ENCODE measurements at places on chromosomes 6 and 20.

DNA sequence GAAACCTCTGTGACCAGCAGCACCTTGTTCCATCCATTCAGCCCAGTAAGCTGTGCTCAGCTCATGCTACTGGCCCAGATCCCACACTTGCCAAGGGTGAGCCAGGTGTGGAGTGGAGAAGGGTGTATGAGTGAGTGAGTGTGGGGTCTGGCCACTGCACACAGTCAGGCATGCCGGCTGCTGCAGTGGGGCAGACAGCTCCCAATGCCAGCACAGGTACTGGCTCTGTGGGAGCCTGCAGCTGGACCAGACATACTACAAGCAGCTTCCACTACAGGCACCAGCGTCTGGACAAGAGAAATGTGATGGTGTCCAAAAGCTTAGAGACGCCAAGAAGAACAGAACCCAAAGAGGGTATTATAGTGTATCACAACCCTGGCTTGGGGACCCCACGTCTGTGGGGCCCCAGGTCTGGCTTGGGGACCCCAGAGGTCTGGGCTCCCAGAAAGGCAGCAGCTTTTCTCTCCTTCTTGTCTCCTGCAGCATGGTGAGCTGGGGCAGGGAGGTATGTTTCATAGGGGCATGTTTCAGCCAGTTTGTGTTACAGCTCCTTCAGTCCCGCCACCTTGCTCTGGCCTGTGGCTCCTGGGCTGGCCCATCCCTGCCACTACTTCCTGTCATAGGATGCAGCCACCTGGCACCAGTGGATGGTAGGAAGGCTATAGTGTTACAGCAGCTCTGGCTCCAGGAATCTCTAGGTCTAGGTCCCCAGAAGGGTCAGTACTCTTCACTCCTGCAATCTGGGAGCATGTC is 152.4 kb upstream of the HSF2 start:
- no peak for DNase-seq

DNA sequence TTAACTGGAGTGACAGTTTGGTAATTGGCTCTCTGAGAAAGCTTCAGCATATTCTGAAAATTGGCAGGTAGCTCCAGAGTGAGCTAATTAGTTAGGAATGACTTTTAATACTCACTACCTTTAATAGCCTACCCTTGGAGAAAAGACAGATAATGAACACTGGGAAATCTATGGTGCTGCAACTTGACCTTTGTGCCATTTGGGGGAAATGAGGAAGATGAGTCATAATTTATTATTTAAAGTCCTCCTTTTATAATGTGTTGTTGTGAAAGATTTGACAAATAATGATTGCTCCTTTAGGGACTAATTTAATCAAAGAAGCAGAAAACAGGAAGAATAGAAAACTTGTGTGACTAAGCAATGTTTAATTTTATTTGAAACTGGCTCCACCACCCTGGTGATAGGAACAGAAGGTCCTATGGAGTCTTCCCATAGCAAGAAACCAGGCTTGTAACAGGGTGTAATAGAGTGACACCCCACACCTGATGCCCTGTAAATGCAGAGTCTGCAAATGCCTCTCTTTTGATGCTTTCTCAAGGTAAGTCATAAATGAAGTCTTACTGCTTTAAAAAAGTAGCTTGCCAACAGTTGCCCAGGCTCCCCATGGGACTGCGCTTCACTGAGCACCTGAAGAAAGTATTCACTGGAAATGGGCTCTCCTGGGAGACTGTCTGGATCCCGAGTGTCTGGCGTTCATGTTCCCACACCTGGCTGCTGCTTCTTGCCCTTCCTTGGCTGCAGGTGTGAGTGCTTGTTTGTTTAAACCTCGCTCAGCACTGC is 134.4 kb downstream of the LRRC1 start:
- no peak for DNase-seq

DNA sequence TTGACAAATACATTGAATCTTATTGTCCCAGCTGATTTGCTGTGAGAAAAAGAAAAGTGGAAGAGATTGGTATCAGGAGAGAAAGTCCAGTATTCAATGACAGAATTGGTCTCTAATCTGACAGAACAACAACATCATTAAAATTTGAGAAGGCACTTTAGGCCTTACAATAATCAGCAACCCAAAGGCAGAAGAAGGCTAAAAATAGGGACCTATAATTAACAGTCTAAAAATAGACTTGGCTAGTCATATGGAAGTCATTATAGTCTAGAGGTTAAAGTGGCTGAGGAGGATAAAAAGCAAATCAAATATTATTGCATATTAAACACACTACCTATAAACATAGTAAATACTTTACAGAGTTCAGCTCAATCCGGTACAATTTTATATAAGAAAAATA is 393.6 kb upstream of the JAG1 start:
- DNase-seq = no peak

DNA sequence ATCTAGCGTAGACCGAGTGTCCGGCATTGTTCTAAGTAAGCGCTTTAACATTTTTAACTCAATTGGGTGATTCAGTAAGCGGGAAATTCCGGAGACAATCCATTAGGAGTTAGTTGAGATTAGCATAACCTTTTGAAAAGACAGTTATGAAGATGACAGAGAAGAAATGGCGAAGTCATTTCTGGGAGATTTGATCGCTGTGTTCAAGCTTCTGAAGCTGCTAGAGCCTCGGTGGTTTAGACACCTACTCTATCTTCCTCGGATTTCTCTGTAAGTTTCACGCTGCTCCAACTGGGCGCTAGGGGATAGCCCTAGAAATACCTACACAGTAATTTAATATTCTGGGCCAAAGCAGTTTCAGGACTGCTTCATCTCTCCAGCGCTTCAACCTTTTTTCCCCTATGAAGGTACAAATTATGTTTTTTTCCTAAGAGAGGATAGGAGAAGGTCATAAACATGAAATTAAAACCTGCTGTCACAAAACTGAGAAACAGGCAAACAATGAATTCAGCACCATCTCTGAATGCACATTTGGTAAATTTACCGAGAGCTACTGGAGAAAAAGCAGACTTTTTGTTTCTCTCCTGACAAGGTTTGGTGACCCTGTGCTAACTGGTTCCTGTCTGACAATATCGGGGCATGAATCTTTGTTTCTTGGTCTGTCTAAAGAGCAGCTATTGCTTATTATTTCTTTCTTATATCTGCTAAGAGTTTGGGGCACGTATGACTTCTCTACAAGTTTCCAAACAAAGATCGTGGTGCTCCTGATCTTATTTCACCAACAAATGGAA is 22.4 kb downstream of the ZNF311 start:
- no peak for DNase-seq

DNA sequence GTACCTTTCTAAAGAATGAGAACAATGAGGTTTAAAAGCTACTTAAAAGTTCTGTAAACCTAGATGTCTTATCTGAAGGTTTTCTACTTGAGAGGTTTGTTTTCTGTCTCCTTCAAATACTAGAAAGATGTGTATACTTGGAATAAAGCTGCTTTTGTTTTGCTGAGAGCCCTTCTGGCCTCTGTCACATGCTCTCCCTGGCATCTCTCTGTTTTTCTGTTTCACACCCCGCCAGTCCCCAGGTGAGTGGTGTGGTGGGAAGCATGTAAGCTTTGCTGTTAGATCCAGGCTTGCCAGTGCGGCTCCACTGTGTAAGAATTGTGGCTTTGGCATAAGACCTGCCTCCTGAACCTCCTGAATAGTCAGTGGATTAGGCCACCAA is 56.8 kb downstream of the SNX9 start:
- DNase-seq = no peak

DNA sequence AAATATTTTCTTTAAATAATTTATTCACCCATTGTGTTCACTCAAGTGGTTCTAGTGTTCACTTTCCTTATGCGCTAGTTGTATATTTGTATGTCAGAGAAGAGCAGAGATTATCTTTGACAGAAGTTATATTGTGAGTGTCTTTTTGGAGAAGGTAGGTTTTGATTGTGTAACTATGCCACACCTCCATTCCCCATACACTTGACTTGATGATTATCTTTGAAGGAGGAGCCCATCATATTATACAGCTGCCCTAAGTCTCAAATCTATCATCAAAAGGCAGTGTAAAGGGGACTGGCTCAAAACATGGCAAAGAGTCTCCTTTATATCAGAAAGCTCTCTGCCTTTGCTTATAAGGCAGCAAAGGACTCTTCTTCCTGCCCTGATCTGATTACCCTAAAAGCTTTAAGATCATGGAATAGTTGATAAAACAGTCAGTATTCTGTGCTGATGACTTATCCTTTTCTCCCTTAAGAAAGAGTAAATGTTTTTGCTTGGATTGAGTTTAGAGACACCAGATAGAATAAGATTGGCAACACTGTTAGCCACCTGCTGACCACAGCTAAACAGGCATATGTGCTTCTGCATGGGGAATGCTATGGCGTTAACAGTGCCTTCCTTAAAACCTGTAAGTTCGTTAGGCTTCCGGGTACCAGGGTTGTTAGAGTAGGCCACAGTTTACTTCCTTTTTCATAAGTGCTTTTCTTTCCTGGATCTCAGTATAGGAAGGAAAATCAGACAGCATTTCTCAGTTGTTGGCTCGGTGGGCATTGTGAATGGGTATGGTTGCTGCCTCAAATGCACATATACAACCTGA is 22.6 kb downstream of the TOP1 start:
- no peak for DNase-seq

GRCh38 chr20:47320990-47321805 is 35.3 kb downstream of the ZMYND8 start:
- no peak for DNase-seq

DNA sequence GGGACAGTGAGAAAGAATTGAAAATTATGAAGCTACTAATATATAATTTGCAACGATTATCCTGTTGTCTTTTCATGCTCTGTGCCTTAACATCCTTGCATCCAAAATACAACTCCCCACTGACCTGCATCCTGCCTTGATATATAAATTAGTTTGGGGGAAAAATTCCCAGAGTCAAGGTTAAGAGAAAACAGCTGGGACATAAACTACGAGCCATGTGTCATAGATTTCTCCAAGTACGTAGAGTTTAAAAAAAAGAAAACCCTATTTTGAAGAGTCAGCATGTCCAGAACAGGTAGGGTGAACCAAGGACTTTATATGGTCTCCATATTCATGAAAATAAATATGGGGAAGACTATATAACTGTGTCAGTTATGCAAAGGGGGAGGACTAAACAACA is 123.8 kb upstream of the MARCKS start:
- DNase-seq = no peak

DNA sequence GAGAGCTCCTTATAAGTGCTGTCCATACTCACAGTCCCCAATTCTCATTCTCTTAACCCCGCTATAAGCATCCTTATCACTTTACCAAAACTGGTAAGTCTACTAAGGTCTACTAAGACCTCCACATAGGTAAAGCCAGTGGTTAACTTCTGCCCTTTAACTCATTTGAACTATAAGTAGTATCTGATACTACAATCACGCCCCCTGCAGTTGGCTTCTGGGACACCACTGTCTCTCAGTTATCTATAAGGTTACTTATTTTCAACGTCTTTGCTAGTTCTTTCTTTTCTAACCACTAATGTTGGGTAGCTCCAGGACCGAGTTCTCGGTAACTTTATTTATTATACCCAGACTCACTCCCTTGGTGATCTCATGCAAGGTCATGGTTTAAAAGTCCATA is 142.6 kb downstream of the ARHGAP18 start:
- no peak for DNase-seq

GRCh38 chr20:55668631-55669030 is 336.7 kb downstream of the CBLN4 start:
- DNase-seq = no peak

DNA sequence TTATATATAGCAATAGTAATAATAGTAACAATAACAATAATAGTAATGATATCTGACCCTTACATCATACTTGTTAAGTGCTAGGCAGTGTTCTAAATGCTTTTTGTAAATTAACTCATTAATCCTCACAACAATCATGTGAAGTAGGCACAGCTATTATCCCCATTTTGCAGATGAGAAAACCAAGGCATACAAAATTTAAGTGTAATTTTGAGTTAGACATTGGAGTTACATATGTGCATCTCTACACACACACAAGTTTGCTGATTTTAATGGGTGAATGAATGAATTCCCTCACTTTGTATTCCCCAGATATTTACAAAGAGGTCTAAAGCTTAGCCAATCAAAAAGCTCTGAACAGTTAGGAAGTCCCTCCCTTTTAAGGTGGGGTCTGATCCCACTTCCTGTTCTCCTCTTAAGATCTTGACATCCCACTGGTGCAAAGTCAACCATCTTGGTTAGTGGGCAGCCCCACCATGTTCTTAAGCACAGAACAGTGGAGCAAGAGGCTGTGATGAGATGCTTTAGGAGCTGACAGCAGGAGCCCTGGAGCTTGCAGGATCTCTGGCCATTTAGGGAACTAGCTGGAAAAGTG is 85.3 kb upstream of the FOXP4 start:
- DNase-seq = no peak

DNA sequence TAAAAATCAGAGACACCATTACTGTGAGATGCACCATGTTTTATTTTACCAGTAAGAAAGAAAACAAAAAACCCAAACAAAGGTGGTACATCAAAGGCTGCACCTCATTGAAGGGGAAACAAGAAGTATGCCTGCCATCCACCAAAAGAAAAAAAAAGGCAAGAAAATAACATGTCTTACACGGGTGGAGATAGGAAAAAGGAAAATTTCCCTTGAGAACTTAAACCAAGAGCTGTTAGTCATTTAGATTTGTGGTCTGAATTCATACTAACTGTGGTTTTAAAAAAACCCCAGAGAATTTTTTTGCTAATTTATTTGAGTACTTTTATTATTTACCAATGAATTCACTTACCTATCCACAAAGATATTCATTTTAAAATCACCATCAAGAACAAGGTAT is 144.0 kb downstream of the LRRC1 start:
- no peak for DNase-seq

DNA sequence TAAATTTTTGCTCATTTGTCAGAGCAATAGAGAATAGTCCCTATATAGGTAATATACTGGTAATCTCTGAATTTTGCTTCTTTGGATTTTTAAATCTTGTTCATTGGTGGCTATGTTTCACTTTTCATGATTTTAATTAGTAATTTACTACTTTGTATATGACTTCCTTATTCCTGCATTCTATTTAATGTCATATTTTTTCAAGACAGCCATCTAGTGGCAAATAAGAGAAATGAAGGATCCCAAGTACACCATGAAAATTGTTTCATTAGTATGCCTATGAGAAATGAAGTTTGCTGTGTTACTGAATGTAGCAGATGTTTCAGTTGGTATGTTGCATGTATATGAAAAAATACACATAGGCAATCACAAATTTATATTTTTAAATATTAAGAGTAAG is 82.4 kb downstream of the ZNF292 start:
- DNase-seq = no peak

Measured in thoracic aorta (tissue), 2 donors.